ENCODE measurements at places on chromosomes 6 and 20.
A peak's percentile ranks its signal among the peaks of the same experiment; 100 is the strongest.

DNA sequence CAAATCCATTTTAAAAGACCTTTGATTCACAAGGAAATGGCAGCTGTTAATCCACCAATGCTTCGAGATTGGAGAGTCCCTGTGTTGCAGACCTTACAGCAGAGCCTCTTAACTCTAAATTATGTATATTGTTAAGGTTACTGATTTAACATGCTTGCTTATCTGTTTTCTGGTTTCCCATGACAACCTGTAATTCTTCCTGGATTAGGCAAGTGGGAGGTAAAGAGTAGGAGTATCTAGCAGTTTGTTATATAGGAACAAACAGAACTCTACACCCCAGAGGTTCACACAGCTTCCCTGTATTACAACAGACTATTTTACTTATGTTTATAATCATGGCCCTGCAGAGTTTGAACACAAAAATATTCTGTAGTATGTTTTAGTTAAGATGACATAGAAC lies 39.5 kb downstream of the NKX2-4 start:
- DNase-seq: no peak

GRCh38 chr6:14077193-14077867 lies 40.2 kb upstream of the CD83 start:
- peak; percentile 74 for DNase-seq

GRCh38 chr6:14016935-14017625 lies 92.3 kb downstream of the RNF182 start:
- no peak for DNase-seq

GRCh38 chr6:14550410-14550809 lies 432.8 kb downstream of the CD83 start:
- no peak for DNase-seq

GRCh38 chr20:20210327-20210726 lies 157.6 kb upstream of the INSM1 start:
- DNase-seq: no peak

- DNase-seq: peak; percentile 95
These were observed 6.7 kb upstream of the VNN2 start for GRCh38 chr6:132764370-132764769.

DNA sequence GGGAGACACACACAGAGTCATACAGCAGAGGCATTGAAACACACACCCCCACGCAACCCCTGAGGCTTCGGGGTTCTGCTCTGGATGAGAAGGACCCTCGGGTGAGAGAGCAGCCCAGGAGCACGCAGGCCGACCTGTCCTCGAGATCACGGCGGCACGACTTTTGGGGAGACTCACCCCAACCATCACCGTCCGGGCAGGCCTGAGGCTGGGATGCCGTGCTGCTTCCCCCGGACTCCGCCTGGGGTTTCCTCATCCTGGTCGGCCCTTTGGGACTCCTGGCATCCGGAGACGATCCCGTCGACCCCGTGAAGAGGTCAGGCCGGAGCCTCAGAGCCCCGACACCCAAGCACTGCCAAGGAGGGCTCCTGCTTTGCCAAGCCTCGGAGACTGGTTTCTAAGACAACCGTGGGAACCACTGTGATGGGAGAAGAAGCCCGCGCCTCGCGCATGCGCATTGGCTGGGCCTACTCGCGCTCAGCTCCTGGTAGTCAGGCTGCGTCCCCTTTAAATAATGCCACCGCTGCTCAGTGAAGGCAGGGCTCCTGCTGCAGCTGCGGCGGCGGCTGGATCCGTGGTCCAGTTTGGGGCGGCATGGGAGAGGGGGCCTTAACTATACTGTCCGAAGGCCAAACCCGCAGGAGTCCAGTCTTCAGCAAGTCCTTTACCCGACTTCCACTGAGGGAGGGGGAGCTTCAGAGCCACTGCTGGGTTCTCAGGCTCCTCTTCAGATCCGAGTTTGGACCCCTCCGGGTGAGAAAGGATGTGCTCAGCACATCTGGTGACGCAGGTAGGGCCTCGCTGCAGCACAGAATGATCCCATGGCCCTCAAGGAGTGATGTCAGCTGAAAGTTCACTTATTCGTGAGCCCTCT lies 171.4 kb upstream of the ZNF337 start:
- DNase-seq: peak; percentile 52

GRCh38 chr6:85461798-85462170 lies 11.9 kb downstream of the NT5E start:
- DNase-seq: no peak

- no peak for DNase-seq
These were observed 416.5 kb upstream of the PLCB4 start for GRCh38 chr20:8652396-8652795.

DNA sequence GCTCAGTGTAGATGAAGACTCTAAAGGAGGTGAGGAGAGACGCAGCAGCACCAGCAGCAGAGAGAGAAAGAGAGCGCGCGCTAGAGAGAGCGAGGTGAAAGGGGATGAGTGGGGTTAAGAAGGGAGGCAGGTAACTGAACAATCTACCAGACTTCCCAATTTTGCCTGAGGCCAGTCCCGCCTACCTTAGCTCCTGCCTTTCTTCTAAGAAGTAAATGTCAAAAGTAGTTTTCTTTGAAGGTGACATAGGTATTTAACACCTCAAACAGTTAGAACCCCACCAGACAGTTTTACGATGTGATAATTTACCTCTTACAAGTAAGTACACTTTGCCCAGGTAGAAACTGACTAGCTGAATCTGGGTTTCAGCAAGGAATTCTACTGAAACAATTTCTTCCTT lies 132.0 kb upstream of the EEF1E1 start:
- DNase-seq: no peak

DNA sequence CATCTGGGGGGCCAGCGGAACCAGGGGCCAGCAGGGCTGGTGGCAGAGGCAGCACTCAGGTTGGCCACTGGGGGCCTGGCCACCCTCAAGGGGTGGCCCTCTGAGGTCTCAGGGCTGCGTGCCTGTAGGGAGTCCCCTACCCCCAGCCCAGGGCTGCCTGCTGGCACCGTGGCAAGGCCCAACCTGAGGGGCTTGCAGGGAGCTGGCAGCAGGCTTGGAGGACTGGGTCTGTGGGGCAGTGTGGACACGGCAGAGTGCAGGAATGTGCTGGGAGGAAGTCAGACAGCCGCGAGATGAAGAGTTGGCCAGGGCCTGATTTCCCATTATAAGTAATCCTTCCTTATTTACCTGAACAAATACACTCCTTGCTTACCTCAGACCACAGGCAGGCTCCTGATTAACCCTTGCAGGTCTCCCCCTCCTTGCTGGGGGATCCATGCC lies at the start of gene SPDEF:
TSS of gene SPDEF (minus strand) at position 299 of the 441 bp plus-strand sequence. CDS start 11,874 bp downstream, outside the sequence.
- peak; percentile 71 for DNase-seq

Data from bronchial epithelial cell (primary cell).